Neural progenitor cell (in vitro differentiated cells): ENCODE measurements at places on chromosomes 6 and 20. TPM values are rescaled to one million over a fixed set of nuclear protein-coding genes. Genes with fewer than 3 reads are reported as not detected.

PPIL6 gene
- 4.8 and 7.9 TPM in 2 replicates for total RNA-seq

FRK gene
- 0.11 and 0.15 TPM in 2 replicates for total RNA-seq

PSORS1C1 gene
- total RNA-seq: not detected in 2 replicates

SH3BGRL2 gene
- total RNA-seq: 30.7 and 47.0 TPM in 2 replicates

HLA-DRB5 gene
- 2.2 and 3.4 TPM in 2 replicates for total RNA-seq

OR2H1 gene
- not detected in 2 replicates for total RNA-seq

ASIP gene
- total RNA-seq: not detected in 2 replicates

KCNK15 gene
- total RNA-seq: 0.21 TPM in 1 of 2 replicates, not detected in the other

DEFB127 gene
- total RNA-seq: not detected in 2 replicates

WFDC9 gene
- total RNA-seq: not detected in 2 replicates

UST gene
- total RNA-seq: 33.3 and 33.9 TPM in 2 replicates

CPXM1 gene
- 76.3 and 169 TPM in 2 replicates for total RNA-seq

TBX18 gene
- total RNA-seq: not detected in 2 replicates

CUL9 gene
- 14.1 and 25.9 TPM in 2 replicates for total RNA-seq

NMBR gene
- 0.09 TPM in 1 of 2 replicates, not detected in the other for total RNA-seq

WFDC10B gene
- not detected in 2 replicates for total RNA-seq

BMP6 gene
- 0.37 and 0.41 TPM in 2 replicates for total RNA-seq

BMP7 gene
- total RNA-seq: 11.2 and 31.1 TPM in 2 replicates

BPIFB4 gene
- total RNA-seq: not detected in 2 replicates

FNDC1 gene
- 0.03 TPM in 1 of 2 replicates, not detected in the other for total RNA-seq

PPP1R3G gene
- 0.15 and 0.36 TPM in 2 replicates for total RNA-seq

TP53TG5 gene
- 0.06 TPM in 1 of 2 replicates, not detected in the other for total RNA-seq

ZC2HC1B gene
- not detected in 2 replicates for total RNA-seq

NRN1 gene
- 0.74 and 1.3 TPM in 2 replicates for total RNA-seq

SLX4IP gene
- total RNA-seq: 7.7 and 9.5 TPM in 2 replicates

AGER gene
- 1.1 and 1.4 TPM in 2 replicates for total RNA-seq
